ENCODE measurements at places on chromosomes 2 and 18. TPM values are rescaled to one million over a fixed set of nuclear protein-coding genes. Genes with fewer than 3 reads are reported as not detected.

- peaks cover 3% of the 10 kb centered on the region for H3K36me3 ChIP-seq
- peaks cover 3% of the 10 kb centered on the region for H3K27me3 ChIP-seq
- H3K4me1 ChIP-seq, result no peaks in the 10 kb centered on the region
Measured at GRCh38 chr18:12540751-12541150, 117.2 kb downstream of the SPIRE1 start.

SLC23A3 gene
- 1.1 TPM for total RNA-seq

GKN1 gene
- not detected for total RNA-seq

SPP2 gene
- not detected for total RNA-seq

PRSS56 gene
- not detected for total RNA-seq

DNA sequence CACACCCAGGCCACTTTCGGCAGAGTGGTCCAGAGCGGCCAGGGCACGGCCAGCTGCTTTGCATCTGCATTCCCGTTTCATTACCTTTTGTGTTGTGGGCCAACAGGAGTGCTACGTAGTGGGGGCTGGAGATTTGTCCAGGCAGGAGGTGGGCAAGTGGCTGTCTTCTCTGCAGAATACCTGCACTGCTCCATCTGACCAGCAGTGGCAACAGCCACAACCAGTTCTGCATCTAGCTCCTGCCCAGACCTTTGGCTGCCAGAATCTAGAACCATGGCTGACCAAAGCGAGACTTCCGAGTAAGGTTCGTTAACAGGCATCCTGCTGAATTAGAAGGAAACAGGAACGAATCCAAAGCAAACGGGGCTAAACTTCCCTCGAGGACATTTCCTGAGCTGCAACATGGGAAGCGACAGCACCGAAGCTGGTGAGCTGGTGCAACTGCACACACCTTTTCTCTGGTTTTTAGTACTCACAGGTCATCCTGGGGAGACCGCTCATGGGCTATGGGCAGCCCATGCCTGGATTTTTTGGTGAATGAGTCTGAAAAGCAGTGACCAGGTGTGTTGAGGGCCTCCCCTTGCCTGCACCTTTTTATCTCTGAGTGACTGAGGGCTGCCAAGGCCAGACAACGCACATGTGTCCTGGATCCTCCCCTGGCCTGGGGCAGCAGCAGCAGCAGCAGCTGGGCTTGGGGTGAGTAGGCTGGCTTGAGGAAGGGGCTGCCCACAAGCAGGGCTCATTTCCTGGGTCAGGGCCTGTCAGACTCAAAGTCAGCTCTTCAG, 10.5 kb downstream of the GDF7 start:
- no peaks in the 10 kb centered on the region for H3K36me3 ChIP-seq
- H3K27me3 ChIP-seq, result peaks cover 7% of the 10 kb centered on the region
- no peak for DNase-seq
- peaks cover 2% of the 10 kb centered on the region for H3K4me1 ChIP-seq

NT5C1B gene
- not detected for total RNA-seq

CLEC4F gene
- 0.66 TPM for total RNA-seq

- H3K36me3 ChIP-seq, result no peaks in the 10 kb centered on the region
- no peak overlapping the region for H3K4me3 ChIP-seq
- no peak overlapping the region for H3K27ac ChIP-seq
- no peak for DNase-seq
Measured at GRCh38 chr18:55910296-55910695, 322.3 kb upstream of the TCF4 start.

ENOSF1 gene
- 9.7 TPM for total RNA-seq

PROKR1 gene
- total RNA-seq, result 0.83 TPM

MERTK gene
- 2.3 TPM for total RNA-seq

DNA sequence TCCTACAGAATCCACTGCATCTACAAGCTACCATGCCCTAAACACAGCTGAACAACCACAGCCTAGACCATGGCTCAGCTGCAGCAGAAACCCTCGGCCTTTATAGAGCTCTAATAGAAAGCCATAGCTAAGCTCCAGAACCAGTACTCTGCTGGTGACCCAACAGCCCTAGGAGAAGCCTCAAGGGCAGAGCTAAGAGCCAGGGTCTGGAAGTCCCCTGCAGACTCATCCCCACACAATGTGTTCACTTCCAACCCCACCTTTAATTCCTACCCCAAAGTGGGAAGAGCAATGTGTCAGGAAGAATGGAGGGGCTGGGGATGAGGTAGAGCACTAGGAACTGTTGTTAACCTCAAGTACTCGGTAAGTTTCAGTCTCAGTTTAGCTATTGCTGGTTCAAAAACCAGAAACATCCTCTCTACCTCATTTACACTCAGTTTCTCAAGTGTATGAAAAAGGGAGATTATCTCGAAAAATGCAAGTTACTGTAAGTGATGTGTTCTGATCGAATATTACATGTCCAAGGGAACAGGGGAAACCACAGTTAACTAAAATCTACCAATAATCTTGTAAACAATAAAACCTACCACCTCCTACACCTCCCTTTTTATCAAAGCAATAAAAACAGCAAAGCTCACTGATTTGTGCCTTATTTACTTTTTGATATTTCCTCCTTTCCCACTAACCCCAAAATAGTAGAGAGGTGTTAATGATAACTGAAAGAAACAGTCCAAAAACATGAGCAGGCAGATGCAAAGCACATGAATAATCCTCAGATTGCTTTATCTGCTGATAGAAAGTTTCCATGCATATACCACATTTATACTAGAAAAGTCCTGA, 36.2 kb downstream of the THADA start:
- H3K4me1 ChIP-seq, result no peaks in the 10 kb centered on the region
- H3K27me3 ChIP-seq, result no peaks in the 10 kb centered on the region
- DNase-seq, result no peak
- no peak overlapping the region for H3K27ac ChIP-seq

GRCh38 chr2:152071092-152071491, 27.8 kb downstream of the CACNB4 start:
- no peaks in the 10 kb centered on the region for H3K4me1 ChIP-seq
- H3K36me3 ChIP-seq, result no peaks in the 10 kb centered on the region
- no peak overlapping the region for H3K27ac ChIP-seq
- peaks cover 3% of the 10 kb centered on the region for H3K27me3 ChIP-seq

RND3 gene
- total RNA-seq, result 49.0 TPM

- no peaks in the 10 kb centered on the region for H3K36me3 ChIP-seq
- no peak overlapping the region for H3K27ac ChIP-seq
- H3K27me3 ChIP-seq, result no peaks in the 10 kb centered on the region
Measured at GRCh38 chr2:68727683-68728375, 6.8 kb upstream of the ARHGAP25 start.

AQP4 gene
- not detected for total RNA-seq

GRCh38 chr2:64837925-64838641, 151.1 kb upstream of the SLC1A4 start:
- no peak overlapping the region for H3K4me3 ChIP-seq
- no peaks in the 10 kb centered on the region for H3K36me3 ChIP-seq
- H3K4me1 ChIP-seq, result peaks cover 16% of the 10 kb centered on the region
- H3K27ac ChIP-seq, result no peak overlapping the region

DNA sequence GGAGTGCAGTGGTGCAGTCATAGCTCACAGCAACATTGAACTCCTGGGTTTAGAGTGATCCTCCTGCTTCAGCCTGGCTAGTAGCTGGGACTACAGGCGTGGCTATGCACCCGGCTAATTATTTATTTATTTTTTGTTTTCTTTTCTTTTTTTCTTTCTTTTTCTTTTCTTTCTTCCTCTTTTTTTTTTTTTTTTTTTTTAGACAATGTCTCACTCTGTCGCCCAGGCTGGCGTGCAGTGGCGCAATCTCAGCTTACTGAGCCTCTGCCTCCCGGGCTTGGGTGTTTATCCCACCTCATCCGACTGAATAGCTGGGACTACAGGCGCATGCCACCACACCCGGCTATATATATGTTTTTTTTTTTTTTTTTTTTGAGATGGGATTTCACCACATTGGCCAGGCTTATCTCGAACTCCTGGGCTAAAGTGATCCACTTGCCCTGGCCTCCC, 1.4 kb upstream of the ANXA4 start:
- no peak overlapping the region for H3K27ac ChIP-seq
- no peaks in the 10 kb centered on the region for H3K4me1 ChIP-seq
- H3K36me3 ChIP-seq, result no peaks in the 10 kb centered on the region
- no peak for DNase-seq
- no peak overlapping the region for H3K4me3 ChIP-seq
